ENCODE measurements at places on chromosomes 3 and 15. TPM values are rescaled to one million over a fixed set of nuclear protein-coding genes. Genes with fewer than 3 reads are reported as not detected.

Gene VWA5B2
- polyA plus RNA-seq, result 0.46 TPM

Gene MBD4
- 28.8 TPM for polyA plus RNA-seq

Gene TERC
- polyA plus RNA-seq, result not detected

Gene FAM107A
- 1.2 TPM for polyA plus RNA-seq

Gene GPR176
- 6.6 TPM for polyA plus RNA-seq

All from muscle of back (tissue), 13 donors.